Left lobe of liver (tissue), 2 donors: ENCODE measurements at places on chromosomes 11 and 22. TPM values are rescaled to one million over a fixed set of nuclear protein-coding genes. Genes with fewer than 3 reads are reported as not detected.

SCUBE2 gene
- total RNA-seq: 0.65 TPM

DNA sequence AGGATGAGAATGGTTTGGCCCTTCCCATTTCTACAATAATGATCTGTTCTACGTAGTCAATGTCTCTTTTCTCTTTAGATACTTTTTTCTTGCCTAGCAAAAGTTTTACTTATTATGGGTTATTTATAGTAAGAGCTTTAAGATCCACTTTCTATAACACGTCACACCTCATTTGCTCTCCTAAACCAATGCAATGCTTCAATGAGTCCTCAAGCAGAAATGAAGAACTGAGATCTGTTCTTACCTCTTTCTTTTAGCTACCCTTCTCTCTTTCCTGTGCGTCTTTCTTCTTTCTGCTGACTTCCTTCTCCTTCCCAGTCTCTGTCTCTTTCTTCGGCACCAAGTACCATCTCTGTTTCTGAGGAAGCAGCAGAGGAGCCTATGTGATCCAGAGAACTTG is 61.8 kb downstream of the SNX19 start:
- no peak for DNase-seq

ARFIP2 gene
- total RNA-seq: 19.0 TPM

GRCh38 chr11:121420398-121420797 is 31.7 kb upstream of the SORL1 start:
- no peak for DNase-seq

DNA sequence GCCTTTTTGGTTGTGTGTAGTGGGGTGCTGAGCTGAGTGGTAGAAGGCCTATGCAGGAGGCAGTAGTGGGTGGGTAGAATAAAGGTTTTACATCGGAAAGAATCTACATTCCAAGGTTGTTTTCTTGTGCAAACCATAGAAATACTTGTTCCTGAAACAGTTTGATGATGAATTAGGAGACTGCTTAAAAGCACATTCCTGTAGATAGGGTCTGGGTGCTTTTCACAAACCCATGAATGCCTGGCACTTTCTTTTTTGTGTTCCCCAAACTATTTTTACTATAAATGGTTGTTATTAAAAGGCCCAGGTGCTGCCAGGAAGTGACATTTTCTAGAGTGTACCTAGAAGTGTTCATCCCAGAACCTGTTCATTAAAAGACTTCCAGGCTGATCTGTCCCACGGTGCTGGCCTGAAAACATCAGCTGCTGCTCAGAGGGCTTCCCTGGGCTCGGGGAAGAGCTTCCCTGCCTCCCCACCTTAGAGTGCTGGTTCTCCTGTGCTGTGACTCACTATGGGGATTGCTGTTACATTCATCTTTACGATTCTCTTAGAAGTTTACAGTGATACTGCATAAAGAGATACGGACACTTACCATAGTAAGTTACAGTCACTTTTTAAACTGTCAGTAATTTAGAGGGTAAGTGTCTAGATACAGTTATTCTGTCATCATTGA is 27.9 kb downstream of the PPFIA1 start:
- DNase-seq: no peak

GAS2L1 gene
- total RNA-seq: 14.3 TPM

ACCSL gene
- total RNA-seq: not detected

DNA sequence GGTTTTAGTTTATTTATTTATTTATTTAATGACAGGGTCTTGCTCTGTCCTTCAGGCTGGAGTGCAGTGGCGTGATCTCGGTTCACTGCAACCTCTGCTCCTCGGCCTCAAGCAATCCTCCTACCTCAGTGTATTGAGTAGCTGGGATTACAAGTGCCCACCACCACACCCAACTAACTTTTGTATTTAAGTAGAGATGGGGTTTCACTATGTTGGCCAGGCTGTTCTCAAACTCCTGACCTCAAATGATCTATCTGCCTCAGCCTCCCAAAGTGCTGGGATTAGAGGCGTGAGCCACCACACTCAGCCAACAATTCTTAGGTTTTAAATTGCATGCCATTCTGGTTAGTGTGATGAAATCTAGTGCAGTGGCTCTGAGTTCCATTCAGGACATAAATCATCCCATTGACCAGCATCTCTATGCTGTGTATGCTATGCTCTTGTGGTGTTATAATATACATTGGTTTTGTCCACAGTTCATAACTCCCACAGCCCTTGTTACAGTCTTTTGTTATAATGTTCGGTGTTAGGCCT is 28.5 kb downstream of the ZNF280B start:
- DNase-seq: no peak

SMTNL1 gene
- total RNA-seq: not detected

USP2 gene
- 10.9 TPM for total RNA-seq

DNA sequence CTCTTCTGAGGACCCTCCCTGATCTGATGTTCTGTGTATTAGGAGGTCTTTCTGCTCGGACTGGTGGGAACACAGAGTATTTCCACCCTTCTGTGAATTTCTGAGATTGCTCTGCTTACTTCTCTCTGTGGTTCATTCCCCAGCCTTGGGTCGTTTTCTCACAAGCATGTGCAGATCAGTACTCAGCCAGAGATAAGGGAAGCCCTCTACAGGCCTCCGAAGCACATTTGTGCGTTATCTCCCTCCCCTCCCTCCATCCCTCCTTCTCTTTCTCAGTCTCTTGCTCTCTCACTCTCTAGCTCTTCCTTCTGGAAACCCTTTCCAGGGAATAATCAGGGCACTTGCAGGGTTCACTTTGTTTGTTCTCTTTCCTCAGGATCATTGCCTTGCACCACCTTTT is 35.2 kb upstream of the TUB start:
- DNase-seq: no peak

GRCh38 chr22:19645391-19645790 is 68.9 kb upstream of the SEPTIN5 start:
- DNase-seq: no peak

- DNase-seq: no peak
Observed at GRCh38 chr22:16789860-16790493, 35.2 kb downstream of the XKR3 start.

DNA sequence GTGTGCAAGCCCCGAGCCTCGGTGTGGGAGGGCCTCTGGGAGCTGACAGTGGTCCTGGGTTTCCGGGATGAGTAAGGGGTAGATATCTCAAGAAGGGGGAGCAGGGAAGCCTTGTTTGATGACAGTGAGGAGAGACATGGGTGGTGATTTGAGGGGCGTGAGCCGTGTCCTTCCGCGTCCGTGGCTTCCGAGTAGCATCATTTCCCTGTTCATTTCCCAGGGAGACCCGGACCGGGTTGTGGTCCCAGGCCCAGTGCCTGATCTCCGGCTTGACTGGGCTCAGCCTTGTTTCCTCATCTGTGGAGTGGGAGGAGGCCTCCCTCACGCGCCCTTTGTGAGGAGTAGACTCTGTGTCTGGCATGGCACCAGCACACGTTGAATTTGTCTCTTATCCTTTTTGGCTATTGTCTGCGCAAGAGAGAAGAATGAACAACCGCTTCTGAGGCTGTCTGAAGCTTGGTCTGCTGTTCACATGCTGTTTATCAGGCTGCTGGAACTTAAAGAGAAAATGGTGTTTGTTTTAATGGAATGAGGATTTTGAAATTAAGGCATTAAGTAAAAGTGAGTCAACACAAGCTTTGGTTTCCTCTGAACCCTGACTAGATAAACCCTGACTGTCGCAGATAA is 348.5 kb downstream of the TBC1D22A start:
- DNase-seq: no peak

- DNase-seq: no peak
Observed at GRCh38 chr11:48150213-48150612, 66.4 kb upstream of the OR4B1 start.

DNA sequence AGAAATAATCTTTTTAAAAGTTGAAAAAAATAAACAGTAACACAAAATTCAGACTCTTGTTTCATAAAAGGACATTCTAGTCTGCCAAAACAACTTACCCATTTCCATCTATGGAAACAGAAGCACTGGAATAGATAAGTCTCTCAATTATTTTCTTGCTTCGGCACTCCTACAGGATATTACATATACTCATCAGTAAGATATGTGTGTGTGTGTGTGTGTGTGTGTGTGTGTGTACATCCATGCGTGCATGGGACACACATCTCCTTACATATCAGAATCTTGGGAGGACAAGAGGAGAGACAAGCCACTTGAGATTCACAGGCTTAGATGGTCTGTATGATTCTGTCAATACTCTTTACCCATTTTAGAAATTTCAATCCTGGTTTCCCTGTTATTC is 144.6 kb downstream of the ATG16L2 start:
- no peak for DNase-seq

GRCh38 chr11:65429068-65429681 is 6.6 kb downstream of the NEAT1 start:
- peak; percentile 57 for DNase-seq

EFEMP2 gene
- total RNA-seq: 6.0 TPM

GRCh38 chr22:48943567-48944432 is 883.9 kb downstream of the BRD1 start:
- DNase-seq: peak; percentile 30

DNA sequence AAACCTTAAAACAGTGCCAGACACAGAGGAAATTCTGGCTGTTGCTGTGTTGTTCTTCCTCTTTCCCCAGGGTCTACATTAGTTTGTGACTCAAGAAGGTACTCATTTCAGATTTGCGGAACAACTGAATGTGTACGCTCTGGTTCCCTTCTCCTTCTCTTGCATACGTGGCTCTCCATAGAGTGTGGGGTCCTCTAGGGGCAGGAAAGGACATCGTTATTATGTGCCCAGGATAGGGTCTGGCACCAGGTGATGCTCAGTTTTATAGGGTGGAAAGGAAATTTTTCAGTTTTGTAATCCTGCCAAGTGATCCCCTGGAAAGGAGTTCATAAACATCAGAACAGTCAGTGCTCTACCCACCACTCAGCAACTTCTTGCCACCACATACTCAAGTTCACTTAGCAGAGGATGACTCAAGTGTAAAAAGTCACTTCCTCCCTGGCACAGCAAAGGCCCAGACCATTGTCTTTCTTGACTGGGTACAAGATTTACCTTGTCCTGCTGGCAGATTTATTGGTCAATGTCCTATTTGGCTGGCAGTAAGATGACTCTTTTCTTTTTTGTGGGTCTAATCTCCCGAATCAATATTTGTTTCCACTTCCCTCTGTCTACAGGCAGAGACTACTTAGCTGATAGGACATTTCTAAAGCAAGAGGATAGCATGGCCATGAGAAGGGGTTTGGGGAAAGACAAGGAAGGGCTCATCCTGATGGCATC is 246.0 kb upstream of the TENM4 start:
- no peak for DNase-seq

- DNase-seq: no peak
Observed at GRCh38 chr11:76765863-76766350, 17.2 kb upstream of the TSKU start.

GRCh38 chr22:37775785-37776638 is 31.7 kb upstream of the GCAT start:
- DNase-seq: no peak

DNA sequence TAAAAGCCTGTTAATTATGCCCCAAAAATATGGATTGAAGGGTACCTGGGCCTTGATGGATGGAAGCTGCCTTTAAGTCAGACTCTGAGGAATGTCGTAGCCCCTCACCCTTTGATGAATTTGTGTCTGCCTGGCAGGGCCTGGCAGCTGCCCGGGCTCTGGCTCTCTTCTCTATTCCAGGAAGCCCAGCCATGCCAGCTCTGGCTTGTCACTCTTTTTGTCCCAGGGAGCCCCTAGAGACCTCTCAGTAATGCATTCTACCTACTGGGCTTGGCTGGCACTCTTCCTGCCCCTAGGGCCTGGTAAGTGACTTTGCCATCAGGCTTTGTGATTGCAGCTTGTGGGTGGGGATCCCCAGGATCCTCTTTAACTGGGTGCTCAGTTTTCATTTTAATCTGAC is 103.8 kb downstream of the GRIK4 start:
- no peak for DNase-seq

GRCh38 chr11:85863855-85864254 is 8.7 kb downstream of the CCDC83 start:
- no peak for DNase-seq
